ENCODE measurements at places on chromosomes 5 and 9.

DNA sequence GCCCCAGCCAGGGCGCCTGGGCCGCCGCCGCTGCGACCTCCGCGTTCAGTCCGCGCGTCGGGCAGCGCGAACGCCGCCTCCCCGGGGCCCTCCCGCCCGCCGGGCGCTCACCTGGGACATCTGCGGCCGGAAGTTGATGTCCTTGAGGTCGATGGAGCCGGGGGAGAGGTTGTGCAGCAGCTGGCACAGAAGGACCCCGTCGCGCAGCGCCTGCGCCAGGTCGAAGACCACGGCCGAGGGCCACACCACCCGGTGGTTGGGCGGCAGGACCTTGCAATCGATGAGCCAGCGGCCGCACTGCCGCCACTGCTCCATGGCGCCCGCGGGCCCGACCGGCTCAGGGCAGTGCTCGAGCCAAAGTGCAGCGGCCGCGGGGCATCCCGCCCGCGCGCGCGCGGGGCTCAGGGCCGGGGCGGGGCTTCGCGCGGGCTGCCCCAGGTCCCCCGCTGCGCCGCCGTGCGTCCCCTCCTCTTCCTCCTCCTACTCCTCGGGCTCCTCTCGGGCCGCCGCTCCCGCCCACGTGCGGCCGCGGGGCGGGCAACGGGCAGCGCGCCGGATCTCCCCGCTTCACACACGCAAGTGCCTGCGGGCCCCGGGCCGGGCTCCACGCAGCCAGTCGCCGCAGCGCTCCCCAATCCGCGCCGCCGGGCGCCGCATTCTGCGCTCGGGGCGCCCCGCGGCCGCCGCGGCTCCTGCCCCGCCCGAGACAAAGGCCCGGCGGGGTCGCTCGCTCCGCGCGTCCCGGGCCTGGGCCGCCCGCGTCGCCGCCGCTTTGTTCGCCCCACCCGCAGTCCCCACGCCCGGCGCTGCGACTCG lies at the start of gene VAV2:
VAV2 (minus strand) TSS at position 361 of the 816 bp plus-strand sequence; CDS start at position 315, 46 bp downstream.
- no peak for DNase-seq

DNA sequence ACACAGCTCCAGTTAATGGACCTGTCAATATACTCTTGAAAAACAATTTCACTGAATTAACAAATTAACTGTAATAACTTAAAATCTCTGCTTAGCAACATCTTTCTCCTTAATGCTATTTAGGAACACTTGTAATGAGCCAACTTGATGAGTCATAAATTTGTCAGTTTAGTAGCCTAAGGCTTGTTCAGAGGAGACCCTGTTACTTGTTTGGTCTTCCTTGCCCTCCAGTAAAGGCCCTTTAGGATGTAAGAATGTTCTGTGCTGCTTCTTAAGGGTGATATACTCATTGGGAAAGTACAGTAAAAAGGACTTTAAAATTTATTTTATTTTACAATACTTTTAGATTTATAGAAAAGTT lies 11.4 kb upstream of the MATR3 start:
- no peak for DNase-seq

- DNase-seq, result no peak
Observed at GRCh38 chr5:35847491-35847890, 9.2 kb upstream of the IL7R start.

DNA sequence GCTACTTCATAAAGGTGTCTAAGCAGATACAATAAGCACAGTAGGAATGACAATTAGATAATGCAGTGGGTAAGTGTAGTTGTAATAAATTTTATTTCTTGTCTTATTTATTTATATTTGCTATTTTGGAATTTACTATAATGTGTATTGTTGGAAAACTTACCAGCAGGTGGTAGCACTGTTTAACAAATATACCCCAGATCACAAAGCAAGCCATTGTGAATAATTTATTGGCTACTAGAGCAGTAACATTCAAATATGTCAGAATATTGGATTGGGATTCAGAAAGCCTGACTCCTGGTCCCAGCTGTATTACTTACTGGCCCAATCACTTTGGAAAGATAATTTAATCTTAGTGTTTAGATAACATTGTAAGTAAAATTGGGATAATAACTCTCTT lies 78.0 kb downstream of the ISOC1 start:
- no peak for DNase-seq

DNA sequence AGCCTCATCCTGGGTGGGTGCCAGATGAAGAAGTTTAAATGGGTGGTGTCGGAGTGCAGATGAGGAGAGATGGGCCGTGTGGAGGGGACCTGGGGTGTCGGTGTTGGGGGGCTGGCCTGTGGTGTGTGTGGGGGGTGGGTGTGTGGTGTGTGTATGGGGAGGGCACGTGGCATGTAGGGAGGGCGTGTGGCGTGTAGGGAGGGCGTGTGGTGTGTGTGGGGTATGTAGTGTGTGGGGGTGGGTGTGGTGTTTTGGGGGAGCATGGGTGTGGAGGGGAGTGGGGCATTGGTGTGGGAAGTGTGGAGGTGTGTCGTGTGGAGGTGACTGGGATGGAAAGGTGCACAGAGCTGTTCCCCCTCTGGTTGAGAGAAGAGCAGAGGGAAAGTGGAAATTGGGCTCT lies 34.5 kb downstream of the SLC46A2 start:
- DNase-seq, result no peak

- DNase-seq, result no peak
Observed at GRCh38 chr5:133807348-133807747, 161.1 kb downstream of the C5orf15 start.

GRCh38 chr5:74648835-74649293 lies 8.3 kb upstream of the ENC1 start:
- DNase-seq, result no peak

GRCh38 chr5:119537704-119538103 lies 85.4 kb downstream of the HSD17B4 start:
- DNase-seq, result no peak

GRCh38 chr5:43609752-43610151 lies 6.8 kb downstream of the NNT start:
- DNase-seq, result no peak

DNA sequence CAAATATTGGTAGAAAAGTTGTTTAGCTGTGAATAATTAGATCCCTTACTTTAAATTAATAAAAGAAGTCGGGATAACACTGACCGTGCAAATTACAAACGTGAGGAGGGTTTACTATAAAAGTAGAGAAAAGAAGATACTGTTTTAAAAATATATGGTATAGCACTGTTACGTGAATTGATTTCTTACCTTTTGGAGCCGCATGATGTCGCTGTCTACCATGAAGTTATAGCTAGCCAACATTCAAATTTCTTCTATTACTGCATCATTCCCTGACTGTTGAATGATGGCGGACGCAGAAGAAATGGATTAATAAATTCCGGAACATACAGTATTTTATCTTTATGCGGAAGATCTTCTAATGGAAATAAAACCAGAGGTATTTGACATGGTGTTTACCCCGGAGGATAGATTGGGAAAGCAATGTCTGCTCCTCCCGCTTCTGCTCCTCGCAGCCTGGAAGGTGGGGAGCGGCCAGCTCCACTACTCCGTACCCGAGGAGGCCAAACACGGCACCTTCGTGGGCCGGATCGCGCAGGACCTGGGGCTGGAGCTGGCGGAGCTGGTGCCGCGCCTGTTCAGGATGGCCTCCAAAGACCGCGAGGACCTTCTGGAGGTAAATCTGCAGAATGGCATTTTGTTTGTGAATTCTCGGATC lies at the start of gene PCDHA6:
PCDHA6 (plus strand) TSS at position 257 of the 658 bp plus-strand sequence; CDS start at position 389, 132 bp downstream.
- DNase-seq, result no peak

GRCh38 chr5:62289813-62290212 lies 16.2 kb upstream of the KIF2A start:
- DNase-seq, result no peak
